ENCODE measurements at places on chromosomes 6 and 20.

DNA sequence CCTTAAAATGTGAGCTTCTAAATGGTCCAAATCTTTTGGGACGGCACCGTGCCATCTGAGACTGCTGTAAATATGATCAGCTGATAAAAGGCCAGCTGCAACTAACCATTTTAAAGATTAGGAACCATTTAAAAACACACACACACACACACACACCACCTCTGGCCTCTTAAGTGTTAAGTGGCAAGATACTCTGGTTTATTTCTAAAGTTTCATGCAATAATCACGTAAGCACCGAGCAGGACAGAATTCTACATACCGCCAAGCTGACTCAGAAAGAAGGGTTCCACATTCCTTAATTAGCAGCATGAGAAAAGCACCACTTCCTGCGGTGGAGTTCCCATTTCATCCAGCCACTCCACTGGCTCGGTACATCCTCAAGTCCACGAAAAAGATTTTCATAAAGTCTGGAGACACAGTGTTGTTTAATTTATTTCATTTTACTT lies 17.8 kb upstream of the ZNF217 start:
- DNase-seq = no peak

GRCh38 chr6:3017304-3017703 lies 17.6 kb downstream of the NQO2 start:
- no peak for DNase-seq

- DNase-seq = no peak
Measured at GRCh38 chr6:119466226-119466625, 116.7 kb upstream of the MAN1A1 start.

GRCh38 chr6:158869826-158870648 lies 50.9 kb upstream of the EZR start:
- peak; percentile 63 for DNase-seq

GRCh38 chr20:32296819-32297420 lies 19.5 kb downstream of the KIF3B start:
- no peak for DNase-seq

- no peak for DNase-seq
Measured at GRCh38 chr6:99611148-99611547, 4.5 kb downstream of the PRDM13 start.

DNA sequence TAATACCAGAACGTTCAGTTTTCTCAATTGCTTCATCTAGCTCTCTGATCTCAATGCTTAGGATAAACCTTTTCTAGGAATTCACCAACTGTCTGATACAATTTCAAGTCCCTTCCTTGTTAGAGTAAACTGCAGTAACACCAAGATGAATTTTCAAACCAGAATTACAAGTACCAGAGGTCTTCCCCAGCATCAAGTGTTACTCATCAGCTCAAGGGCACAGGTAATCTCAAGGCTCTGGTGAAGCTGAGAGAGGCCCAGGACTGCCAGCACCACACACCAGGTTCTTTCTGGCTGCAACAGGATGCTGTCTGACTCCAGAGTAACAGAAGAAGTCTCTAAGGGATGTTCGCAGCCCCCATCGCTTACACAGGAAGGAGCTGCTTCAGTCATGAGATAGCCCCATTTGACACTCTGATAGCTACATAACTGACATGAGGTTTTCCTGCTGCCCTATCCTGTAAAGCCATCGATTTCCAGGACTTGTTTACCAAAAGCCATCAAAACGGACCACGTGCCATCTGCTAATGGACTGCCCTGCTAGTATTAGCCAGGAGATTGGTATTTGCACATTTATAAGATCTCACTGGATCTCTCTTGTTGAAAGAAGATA lies 549.4 kb downstream of the UTRN start:
- DNase-seq = no peak

GRCh38 chr6:1263850-1264377 lies 48.0 kb upstream of the FOXQ1 start:
- no peak for DNase-seq

DNA sequence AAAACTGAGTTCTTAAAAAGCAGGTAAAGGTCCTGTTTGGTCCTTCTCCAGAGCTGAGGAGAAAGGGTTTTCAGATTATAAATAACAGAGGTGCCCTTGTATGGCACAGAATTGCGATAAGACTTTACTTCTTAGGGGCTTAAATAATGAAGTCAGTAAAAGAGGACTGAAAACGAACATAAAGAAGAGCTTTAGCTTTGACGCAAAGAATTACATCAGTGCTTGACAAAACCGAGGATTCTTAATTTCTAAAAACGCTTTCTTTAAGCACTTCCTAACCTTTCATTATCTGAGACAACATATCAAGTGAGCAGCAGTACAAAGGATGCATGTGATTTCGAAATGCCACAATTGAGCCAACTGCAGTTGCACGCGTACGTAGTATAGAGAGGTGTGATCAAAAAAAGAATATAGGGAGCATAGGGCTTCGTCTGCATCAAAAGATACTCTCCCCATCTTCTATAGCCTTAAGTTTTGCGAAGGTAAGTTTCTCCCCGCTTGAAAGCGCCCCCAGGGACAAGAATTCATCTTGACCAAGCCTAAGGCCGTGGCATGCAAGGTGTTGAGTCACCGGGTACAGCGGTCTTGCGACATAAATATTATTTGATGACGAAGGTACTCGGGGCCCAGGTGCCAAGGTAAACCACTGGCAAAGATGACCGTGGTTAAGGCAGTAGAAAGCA lies 778 bp upstream of the LOC128125822 start:
- DNase-seq = peak; percentile 47

DNA sequence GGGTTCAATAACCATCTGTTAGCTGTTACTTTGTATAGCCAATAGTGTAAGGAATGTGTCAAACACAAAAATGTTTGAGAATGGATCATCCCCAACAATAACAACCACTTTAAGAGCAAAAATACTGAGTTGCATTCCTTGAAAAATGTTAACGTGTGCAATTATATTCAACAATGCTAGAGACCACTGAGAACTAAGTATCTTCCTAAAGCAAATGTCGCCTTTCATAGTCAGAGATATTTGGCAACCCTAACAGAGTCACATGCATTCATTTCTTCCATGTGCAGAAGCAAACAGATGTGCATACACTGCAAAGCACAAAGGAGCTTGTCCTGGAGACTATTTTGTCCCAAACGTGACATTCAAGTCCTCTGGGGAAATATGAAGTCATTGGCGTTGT lies 448.6 kb downstream of the GJA1 start:
- DNase-seq = no peak

DNA sequence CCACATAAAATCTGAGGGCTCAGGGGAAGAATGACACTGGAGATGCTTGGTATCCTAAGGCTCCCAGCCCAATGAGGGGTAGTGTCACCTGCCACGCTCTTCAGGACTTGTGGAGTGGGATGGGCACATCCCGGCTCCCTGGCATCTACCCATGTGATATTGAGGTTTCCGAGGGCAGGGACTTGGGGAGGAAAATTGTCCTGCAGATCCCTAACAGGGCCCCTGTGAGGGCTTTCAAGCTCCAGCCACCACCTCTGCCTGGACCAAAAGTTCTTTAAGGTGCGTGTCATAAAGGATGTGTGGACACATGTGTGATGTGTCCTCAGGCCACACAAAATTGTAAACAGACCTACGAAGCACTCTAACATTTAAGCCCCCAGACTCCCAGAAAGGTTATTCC lies 2.5 kb downstream of the SCML4 start:
- DNase-seq = no peak

DNA sequence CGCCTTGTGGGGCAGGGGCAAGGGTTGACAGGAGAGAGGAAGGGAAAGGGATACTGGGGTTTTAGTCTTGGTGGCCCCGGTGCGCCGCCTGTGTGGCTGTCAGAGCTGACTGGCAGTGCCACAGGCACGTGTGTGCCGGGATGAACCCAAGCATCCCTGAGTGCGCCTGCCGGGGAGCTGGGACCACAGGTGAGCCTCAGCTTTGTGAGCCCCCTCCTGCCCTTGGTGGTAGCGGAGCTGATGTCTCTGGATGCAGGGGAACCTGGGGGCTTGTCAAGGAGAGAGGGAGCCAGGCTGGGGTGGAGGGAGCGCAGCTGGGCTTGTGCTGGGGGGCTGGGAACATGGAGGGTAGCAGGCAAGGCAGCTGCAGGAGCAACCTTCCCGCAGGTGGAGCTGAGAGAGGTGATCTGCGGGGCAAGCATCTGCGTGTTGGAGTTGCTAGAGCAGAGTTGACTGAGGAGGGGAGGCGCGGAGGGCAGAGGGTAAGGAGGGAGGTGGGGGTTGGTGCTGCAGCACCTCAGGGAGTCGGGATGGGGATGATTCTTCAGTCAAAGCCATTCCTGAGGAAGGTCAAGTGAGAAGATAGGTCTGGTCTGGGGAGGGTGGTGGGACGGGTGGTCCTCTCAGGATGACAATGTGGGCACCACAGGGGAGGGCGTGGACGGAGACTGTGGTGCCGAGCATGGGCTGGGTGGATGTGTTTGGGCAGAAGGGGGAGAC lies 28.1 kb downstream of the PYGB start:
- DNase-seq = no peak

GRCh38 chr20:57397693-57398108 lies 6.5 kb downstream of the RBM38 start:
- DNase-seq = peak; percentile 65

- no peak for DNase-seq
Measured at GRCh38 chr6:40724886-40725285, 137.7 kb upstream of the LRFN2 start.

- no peak for DNase-seq
Measured at GRCh38 chr6:160804639-160805038, 102.6 kb downstream of the PLG start.

DNA sequence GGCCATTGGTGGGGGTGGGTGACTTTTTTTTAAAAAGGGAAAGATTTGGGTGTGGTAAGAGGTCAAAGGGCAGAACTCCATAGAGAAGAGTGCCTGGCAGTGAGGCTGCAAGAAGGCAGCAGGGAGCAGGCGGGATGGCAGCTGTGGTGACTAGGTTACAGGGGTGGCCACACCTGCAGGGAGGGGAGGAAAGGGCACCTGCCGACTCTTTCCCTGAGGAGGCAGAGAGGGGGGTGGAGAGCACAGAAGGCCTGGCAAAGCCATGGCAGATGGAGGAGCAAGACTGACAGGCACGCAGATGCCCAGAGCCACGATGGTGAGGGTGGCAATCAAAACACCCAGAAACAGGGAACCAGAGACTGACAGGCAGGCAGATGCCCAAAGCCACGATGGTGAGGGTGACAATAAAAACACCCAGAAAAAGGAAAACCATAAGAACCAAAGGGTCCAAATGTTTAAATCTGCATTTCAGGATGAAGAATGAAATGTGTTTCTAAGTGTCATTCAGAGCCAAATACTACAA lies 19.3 kb downstream of the CST7 start:
- no peak for DNase-seq

Data from activated naive CD4-positive, alpha-beta T cell treated with Interleukin-2 at 50 U/mL for 16 hours (primary cell).